ENCODE measurements at places on chromosomes 16 and 17.

GRCh38 chr17:69367298-69367697 is 40.4 kb upstream of the ABCA5 start:
- no peak for DNase-seq

- no peak for DNase-seq
These were observed 14.5 kb downstream of the NGFR start for GRCh38 chr17:49509588-49509917.

DNA sequence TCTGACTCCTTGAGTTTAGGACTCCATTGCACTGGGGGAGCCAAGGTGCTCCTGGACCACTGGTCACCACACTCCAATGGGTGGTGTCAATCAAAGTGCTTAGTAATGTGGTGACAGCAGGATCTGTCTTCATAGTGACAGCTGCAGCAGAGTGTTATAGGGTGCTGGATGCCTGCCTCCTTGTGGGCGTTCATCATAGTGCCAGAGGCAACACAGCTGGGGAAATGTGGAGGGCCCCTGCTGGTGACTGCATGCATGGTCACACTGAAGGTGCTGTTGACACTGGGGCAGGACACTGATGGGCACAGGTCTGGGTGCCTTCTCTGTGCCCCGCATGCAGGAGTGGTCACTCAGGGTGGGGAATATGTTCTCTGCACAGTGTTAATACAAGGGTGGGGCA is 177.5 kb upstream of the CDH8 start:
- DNase-seq = no peak

- DNase-seq = no peak
These were observed 61.5 kb upstream of the B4GALNT2 start for GRCh38 chr17:49071106-49071505.

DNA sequence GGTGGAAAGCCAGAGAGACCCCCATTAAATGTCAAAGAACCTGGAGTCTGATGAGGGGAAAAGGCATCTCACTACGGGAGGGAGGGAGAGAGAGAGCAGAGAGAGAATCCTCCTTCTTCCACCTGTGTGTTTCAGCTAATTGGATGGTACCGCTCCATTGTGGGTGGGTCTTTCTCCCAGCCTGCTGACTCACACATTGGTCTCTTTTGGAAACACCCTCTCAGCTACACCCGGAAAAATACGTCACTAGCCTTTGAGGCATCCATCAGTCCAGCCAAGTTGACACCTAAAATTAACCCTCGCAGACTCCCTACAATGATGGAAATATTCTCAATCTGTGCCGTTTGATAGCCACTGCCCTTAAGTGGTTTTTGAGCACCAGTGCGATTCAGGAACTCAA is 100.4 kb downstream of the ELAC2 start:
- DNase-seq = no peak

DNA sequence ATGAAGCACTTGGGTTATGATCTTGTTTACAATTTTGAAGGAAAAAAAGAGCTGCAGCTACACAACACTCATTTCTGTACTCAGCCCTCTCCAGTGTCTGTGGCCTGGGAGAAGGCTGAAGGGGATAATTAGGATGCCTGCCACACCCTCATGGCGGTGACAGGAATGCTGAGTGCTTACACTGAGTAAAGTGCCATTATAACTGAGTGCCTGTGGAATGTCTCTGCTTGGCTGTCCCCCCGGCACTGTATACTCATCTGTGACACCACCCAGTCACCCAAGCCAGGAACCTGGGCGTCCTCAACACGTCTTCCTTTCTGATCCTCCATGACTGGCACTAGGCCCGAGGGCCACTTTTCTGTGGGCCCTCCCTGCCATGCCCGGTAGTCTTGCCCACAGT is 3.5 kb upstream of the MRPL38 start:
- DNase-seq = no peak

- no peak for DNase-seq
These were observed 581 bp downstream of the CHST5 start for GRCh38 chr16:75535211-75535843.

- DNase-seq = no peak
These were observed 13.7 kb upstream of the CDC42EP4 start for GRCh38 chr17:73325527-73325842.

- DNase-seq = no peak
These were observed 216.0 kb downstream of the SEC14L1 start for GRCh38 chr17:77356690-77357201.

DNA sequence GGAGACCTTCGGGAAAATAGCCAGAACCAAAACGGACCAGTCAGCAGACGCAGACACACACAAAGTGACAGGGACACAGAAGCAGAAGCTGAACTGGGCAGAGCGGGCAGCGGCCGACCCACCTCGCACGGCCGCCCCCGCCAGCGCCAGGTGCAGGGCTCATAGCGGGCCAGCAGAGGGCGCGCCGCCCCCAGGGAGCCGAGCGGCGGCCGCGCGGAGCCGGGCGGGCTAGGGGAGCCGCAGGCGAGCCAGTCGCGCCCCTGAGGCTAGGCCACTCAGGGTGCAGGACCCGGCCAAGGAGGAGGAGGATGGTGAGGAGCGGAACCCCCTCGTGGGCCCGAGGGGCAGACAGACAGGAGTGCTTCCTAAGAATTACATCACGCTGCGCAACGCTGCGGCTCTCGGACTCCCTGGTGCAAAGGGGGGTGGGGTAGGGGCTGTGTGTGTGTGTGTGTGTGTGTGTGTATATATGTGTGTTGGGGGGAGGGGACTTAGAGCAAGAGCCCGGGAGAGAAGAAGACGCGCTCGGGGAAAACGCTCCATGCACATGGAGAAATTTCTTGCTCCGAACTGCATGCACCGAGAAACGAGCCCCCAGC is 913 bp upstream of the NOG start:
- DNase-seq = peak; percentile 65

GRCh38 chr17:50095626-50096037 is 481 bp downstream of the PDK2 start:
- DNase-seq = no peak

- DNase-seq = no peak
These were observed 116.7 kb downstream of the RBFOX1 start for GRCh38 chr16:7449306-7449705.

DNA sequence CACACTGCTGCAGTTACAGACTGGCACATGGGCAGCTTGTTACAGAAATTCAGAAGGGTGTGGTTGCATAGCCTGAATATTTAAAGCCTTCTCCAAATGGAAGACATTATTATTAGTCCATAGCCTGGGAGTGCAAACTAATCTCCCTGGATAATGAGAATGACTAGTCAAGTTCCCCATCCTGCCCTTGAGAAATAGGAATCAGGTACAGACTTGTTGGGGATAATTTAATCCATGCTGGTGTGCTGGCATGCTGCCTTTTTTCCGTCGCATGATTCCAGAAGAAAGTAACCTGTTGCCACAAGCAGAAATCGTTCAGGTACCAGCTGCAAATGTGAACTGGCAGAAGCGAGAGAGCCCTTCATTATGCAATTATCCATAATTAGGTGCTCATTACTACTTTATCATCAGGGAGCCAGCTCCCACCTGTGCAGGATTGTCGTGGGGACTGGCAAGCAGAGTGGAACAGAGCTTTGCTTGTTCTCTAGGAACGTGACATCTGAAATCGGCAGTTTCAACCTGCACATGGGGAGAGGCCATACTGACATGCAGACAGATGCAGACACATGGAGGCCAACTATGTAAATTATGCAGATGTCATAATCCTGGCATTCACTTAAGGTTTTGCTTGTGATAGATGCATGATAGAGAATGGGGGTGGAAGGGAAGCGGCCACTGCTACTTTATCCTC is 419.4 kb downstream of the PMP22 start:
- no peak for DNase-seq

DNA sequence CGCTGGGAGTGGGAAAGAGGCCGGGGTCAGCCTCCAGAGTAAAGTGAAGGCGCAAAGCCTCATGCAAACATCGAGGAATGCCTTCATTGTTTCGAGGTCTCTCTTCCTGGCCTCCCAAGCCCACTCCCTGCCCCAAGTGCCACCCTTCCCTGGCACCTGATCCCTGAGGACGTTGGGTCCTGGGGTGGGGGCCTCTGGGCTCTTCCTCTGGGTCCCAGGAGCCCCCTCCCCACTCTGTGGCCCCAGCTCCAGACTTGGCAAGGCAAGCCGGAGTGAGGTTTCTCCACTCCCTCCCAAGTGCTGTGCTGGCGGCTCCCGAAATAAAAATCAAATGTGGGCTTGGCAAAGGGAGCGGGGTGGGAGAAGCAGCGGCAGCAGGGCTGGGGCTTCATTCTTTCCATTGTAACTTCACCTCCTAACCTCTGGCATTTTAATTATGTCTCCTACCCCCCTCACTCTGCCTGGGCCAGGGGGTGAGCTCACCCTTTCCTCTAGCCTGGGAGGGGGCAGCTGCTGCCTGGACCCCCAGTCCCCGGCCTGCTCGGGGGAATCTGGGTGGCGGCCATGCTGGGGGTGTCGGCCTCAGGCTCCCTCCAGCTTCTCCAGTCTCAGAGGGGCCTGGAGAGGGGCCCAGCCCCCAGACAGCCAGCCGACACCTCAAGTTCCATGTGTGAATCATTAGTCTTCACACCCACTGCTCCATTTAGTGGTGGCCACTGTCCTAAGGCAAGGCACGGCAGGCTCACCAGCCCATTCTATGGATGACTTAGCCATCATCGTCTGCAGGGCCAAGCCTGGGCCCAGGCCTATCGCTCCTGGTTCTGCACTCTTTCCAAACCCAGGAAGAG is 14.6 kb upstream of the TMEM92 start:
- no peak for DNase-seq

GRCh38 chr17:77468897-77469296 is 328.1 kb downstream of the SEC14L1 start:
- DNase-seq = no peak

DNA sequence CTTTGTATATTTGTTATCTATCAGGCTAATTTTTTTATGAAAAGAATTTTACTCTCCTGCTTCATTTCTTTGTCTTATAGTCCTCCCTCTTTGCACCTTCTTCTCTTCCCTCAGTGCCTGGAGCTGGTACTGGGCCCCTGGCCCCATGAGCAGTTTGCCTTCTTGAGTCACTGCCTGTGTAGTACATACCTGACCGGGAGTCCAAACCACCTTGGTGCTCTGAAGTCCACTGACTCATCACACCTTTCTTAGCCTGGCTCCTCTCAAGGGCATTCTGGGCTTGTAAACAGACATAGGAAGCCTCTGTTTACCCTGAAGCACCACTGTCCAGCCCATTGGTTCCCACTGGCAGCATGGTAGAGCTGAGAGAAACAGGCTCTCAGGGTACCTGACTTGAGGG is 11.0 kb upstream of the TACO1 start:
- DNase-seq = no peak

DNA sequence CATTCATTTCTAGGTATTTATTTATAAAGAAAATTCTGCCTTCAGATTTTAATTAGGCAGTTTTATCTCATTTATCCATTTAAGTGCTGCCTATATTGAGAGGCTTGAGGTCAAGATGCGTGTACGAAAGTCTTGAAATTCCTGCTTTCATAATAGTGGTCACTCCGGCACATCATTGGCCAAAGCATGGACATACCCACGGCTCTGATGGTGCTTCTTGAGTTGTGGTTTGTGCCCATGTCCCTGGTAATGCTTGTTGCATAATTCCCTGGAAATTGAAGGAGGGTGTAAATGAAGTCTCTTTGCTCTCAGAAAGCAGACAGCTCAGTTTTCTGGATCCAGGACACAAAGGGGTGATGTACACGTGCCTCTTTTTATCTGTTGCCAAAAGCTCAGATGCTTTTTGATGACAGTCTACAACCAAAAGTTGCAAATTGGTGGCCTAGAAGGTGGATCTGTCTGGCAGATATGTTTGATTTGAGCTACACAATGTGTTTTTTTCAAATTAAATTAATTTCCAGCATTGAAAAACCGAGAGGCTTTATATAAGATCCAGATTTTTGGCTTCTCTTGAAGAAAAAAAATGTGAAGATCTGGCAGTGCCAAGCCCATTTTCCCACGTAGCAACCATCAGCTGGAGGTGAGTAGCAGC is 94.4 kb downstream of the SHISA9 start:
- DNase-seq = no peak

DNA sequence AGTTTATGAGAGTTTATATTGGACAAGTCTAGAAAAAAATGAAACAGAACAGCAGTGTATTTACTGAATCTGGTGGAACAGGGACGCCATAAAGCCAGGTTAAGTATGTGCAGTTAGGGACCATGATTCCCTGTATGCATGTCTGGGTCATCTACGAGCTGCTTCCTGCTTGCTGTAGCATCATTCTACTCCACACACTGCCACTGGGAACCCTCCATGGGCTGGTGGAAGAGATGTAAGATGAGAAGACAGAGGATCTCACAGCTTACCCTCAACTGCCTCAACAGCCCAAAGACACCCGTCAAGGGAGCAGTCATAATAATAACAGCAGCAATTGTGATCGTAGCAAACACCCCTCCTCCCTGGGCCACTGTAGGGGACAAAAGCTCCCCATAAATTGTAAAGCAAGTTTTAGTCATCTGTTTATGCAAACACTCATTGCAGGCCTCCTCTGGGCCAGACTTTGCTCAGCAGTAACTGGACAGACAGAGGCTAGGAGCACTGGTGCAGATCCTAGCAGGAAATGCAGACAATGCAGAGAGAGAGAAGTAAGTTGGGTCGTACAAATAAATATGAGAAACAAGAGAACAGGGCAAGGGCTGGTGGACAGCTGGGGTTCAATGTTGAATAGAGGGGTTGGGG is 188.0 kb downstream of the SOX9 start:
- no peak for DNase-seq

GRCh38 chr17:7977039-7977438 is 25.4 kb upstream of the GUCY2D start:
- no peak for DNase-seq

DNA sequence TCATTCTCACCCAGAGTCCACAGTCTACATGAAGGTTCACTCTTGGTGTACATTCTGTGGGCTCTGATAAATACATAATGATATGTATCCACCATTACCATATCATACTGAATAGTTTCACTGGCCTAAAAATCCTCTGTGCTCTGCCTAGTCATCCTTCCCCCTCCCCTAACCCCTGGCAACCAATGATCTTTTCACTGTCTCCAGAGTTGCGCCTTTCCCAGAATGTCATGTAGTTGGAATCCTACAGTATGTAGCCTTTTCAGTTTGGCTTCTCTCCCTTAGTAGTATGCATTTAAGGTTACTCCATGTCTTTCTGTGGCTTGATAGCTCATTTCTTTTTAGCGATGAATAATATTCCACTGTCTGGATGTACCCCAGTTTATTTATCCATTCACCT is 101.3 kb downstream of the NOG start:
- no peak for DNase-seq

GRCh38 chr16:4534151-4534790 is 4.3 kb downstream of the CDIP1 start:
- DNase-seq = peak; percentile 25

GRCh38 chr16:76483307-76483909 is 206.2 kb downstream of the CNTNAP4 start:
- no peak for DNase-seq

DNA sequence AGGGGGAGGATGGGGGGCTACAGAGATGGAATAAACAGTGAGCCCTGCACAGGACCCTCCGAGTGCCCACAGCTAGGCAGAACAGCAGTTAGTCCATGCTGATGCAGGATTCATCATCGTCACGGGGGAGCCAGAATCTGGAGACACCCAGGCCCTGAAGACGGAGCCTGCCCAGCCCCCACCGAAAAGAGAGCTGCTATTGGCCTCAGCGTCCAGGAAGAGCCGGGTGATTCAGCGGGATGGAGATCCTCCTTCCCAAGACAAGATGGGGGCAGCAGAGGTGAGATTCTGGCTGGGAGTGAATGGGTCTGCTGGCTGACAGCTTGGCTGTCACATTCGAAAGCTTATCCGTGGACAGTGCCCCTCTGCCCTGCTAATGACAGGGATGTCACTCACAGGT is 133.6 kb upstream of the CRHR1 start:
- no peak for DNase-seq

Data from activated naive CD4-positive, alpha-beta T cell (primary cell).